ENCODE measurements at places on chromosomes 3 and 15.

DNA sequence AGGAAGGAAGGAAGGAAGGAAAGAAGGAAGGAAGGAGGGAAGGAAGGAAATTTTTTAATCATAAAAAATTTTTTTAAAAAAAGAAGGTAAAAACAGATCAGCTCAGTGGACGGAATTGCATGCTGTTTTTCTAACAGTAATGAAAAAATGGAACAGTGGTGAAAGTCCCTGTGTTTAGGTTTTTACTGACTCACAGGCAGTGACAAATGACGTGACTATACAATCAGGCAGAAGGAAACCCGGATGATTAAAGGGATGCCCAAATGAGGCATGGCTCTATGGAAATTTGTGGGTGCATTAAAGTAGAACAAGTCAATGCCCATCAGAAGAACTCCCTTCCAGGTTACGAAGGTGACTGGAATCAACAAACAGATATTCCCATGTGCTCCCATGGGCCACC, 135.0 kb downstream of the IMPG2 start:
- no peak for DNase-seq

DNA sequence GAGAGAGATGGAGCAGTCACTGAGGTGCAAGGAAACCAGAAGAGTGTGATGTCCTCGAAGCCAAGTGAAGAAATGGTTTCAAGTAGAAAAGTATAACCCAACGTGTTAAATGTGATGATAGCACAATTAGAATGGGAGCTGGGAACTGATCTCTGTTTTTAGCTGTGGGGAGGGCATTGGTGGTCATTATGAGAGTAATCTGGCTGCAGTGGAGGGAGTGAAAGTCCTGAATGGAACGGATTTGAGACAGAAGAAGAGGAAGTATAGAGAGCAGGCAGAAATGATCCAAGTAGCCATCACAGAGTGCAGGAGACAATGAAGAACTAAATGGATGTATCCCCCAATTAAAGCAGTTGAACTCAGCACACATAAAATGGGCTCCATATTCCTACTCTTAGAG, 235.3 kb downstream of the IGSF11 start:
- no peak for DNase-seq

DNA sequence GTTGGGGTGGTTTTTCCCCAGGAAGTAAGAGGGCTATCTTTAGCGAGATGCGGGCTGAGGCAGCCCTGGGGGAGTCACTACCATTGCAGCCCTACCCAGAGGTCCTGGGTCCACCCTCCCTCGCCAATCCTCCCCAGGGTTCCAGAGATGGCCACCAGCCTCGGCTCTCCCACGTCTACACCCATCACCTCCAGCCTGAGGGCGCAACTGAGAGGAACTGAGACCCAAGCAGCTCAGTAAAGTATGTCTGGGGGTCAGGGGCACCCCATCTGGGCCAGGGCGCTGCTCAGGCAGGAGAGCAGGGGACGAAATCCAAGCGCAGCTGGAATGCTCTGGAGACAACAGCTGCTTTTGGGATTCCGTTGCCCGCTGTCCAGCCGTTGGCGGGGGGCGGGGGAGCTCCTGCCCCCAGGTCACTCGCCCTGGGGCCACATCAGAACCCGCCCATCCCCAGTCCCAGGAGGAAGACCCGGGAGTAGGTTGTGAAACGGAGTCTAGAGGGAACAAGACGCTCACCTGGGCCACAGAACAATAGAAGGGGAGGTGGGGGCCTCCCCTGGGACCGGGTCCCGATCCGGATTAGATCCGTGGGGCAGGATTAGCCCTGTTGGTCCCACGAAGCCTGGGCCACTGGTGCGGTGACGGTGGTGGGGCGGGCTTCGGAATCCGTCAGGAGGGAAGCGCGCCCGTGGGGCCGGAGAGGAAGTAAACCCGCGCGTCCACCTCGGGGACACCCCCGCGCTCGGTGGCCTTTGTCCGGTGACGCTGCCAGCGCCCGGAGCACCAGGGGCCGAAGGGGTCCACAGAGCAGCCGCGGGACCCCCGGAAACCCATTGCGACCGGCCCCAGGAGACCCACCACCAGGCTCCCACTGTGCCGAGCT, 1.4 kb upstream of the NDUFAF3 start:
- DNase-seq, result peak; percentile 93

- DNase-seq, result no peak
Observed at GRCh38 chr3:71754610-71755253, 1.1 kb downstream of the GPR27 start.

GRCh38 chr15:101371519-101371918, 76.5 kb upstream of the SNRPA1 start:
- DNase-seq, result no peak

DNA sequence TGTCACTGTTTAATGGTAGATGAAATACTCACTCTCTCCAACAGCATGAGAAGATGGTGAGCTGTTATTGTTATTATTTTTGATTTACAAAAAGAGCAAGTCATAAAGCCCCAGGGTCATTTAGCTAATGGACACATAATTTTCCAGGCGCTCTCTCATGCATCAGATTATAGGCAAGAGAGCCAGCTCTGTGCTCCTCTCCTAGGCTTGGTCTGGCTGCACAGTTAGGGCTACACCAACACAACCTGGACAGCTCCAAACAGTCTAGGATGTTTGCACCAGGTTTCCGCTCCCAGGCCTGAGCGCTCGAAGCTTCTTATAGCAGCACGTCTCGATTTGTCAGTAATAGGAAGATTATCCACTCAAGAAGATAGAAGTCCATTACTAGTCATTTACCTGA, 123.7 kb downstream of the FAM43A start:
- DNase-seq, result no peak

DNA sequence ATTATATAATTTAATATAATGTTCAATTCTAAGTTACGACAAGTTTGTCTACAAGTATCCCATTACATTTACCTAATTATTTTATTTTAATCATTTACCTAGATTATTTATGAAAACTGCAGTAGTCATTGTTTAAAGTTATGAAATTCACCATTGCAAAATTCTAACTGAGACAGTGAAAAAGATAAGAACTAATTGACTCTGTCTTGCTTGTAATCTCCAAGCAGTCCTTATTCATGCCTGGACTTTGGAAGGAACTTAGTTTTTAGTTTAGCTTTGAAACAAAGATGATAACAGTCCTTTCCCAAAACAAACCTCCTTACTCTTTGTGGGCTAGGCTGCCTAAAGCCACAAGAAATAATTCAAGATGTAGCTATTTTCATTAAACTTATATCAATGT, 165.0 kb downstream of the SUCNR1 start:
- DNase-seq, result no peak
